ENCODE measurements at places on chromosomes 12 and 14. TPM values are rescaled to one million over a fixed set of nuclear protein-coding genes. Genes with fewer than 3 reads are reported as not detected.

DNA sequence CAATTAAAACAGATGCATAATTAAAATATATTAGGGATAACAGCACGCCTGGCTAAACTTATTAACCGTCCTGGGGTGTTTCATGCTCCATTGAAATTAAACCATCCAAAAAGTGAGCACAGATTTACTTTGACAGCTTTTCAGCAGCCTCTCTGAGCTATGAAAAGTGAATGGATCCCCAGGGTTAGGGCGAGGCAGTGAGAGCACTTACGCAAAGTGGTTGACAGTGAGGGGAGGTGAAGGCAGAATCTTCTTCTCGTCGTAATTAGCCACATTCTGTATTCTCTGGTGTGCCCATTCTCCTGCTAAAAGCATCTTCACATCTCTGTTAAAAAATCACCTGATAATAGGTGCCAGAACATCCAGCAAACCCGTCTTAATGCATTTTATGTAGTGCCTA, 1.9 kb downstream of the TMTC2 start:
- DNase-seq = no peak

- DNase-seq = no peak
These were observed 19.4 kb downstream of the RAP1B start for GRCh38 chr12:68630050-68630449.

DNA sequence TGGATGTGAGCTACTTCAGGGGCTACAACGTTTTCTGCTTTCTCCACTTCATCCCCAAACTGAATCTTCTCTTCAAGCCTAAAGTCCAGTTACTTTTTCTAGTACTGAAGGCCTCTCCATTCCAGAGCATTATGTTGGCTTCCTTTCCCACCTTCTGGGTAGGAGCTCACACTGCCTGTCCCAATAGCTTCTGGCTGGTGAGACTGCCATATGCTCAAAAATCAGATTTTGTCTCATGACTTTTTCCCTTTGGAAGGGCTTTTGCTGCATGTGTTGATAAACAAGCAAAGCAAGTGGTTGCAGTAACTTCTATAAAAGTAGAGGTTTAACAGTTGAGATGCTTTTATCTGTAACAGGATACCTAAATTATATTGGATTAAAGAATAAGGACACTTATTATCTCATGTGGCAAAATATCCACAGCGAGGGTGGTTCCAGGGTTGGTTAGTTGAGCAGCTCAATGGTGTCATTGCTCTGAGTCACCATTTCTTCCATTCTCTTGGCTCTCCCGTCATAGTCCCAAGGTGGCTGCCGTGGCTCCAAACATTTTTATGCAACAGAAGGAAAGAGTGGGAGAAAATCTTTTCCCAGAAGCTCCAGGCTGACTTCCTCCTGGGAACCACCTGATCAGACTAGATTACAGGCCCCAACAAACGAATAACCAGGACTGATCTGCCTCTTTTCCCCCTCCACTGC, 15.1 kb upstream of the PPFIBP1 start:
- no peak for DNase-seq

- DNase-seq = no peak
These were observed 753 bp downstream of the CSRNP2 start for GRCh38 chr12:51082561-51083125.

GRCh38 chr12:112844814-112845565, 53.4 kb downstream of the RPH3A start:
- no peak for DNase-seq

GRCh38 chr12:56677680-56678079, 10.4 kb downstream of the PTGES3 start:
- DNase-seq = no peak

DNA sequence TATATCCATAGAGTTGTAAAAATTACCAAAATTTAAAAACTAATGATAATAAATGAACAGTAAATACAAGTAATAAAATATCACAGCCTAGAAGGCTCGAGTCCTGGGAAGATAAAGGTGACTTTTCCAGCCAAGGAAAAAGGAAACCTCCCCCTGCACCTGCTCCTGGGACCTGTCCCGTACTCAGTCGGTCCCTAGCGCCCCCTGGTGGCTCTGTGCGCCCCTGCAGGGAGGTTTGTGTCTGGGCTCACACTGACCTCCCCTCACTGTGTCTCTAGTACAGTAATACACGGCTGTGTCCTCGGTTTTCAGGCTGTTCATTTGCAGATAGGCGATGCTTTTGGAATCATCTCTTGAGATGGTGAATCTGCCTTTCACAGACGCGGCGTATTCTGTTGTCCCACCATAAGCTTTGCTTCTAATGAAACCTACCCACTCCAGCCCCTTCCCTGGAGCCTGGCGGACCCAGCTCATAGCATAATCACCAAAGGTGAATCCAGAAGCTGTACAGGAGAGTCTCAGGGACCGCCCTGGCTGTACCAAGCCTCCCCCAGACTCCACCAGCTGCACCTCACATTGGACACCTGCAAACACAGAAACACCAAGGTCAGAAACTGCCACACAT, 1030.4 kb downstream of the TMEM121 start:
- no peak for DNase-seq

- DNase-seq = no peak
These were observed 609.1 kb downstream of the SOX5 start for GRCh38 chr12:23340351-23340750.

GRCh38 chr14:61033054-61033453, 52.0 kb downstream of the SLC38A6 start:
- no peak for DNase-seq

DNA sequence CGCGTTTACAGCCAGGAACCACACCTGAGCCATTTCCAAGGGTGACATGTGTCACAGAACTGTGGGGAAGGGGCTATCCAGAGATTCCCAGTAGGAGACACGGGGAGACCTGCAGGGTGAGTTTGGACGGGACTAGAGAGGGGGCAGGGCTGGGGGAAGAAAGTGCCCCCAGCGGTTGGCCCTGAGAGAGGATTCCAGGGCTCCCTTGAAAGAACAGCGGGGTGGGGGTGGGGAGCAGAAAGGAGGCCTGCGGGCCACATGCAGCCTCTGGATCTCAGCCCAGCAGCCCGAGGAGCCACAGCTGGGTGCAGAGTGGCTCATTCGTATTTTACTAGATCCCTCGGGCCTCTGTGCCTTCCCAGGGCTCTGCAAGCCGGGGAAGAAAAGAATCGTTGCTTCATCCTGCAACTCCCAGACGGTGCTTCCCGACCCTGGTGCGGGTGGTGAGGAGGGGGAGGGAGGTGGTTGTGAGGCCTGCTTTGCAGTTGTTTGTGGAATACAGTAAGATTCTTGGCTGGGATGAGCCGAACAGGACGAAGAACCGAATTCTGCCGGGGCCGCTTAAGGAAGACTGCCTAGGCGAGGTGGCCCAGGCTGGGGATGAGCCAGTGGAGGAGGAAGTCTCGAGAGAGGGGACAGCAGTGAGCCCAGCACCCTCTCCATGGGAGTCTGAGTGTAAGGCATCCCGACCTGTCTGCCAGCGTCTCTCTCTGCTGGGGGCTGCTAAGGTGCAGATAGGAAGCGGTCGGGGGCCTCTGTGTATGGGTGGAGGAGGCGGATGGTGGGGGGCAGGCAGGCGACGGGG, 36.1 kb upstream of the ANKRD9 start:
- no peak for DNase-seq

- DNase-seq = no peak
These were observed 458.9 kb upstream of the PDE3A start for GRCh38 chr12:19909418-19909817.

DNA sequence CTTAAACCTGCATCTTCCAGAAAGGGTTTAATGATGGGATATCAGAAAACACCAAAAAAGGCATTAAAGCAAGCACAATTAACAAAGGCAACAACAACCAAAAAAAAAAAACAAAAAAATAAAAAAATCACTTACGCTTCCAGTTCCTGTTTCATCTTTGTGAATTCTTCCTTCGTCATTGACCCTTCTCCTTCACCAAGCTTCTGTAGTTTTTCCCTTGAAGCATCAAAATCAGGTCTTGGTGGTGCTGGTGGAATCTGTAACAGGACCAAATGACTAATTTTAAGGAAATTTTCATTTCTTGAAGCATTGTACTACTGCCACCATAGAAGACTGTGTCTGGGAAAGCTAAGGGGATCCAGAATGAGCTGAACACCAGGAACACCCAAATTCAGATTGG, 24.5 kb downstream of the SNX6 start:
- DNase-seq = no peak

- no peak for DNase-seq
These were observed 59.5 kb downstream of the GALNT4 start for GRCh38 chr12:89464974-89465592.

- DNase-seq = no peak
These were observed 57.5 kb downstream of the PLEKHA5 start for GRCh38 chr12:19186722-19187661.

- no peak for DNase-seq
These were observed 34.0 kb upstream of the HECTD1 start for GRCh38 chr14:31241450-31242114.

- DNase-seq = no peak
These were observed 910 bp upstream of the SRP54 start for GRCh38 chr14:34981743-34982420.

DNA sequence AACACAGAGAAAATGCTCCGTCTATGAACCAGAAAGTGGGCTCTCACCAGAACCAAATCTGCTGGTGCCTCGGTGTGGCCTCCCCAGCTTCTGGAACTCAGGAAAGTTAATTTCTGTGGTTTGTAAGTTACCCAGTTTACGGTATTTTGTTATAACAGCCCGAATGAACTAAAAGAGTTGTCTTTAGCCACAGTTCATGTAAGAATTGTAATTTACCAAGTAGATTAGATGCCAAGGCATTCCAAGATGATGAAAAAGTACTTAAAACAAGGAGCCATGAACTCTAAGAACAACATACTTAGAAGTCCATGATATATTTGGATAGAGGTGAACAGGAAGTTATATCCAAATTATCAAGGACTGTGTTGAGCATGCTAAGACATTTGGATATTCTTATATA, 259.9 kb upstream of the GARIN6 start:
- DNase-seq = no peak

DNA sequence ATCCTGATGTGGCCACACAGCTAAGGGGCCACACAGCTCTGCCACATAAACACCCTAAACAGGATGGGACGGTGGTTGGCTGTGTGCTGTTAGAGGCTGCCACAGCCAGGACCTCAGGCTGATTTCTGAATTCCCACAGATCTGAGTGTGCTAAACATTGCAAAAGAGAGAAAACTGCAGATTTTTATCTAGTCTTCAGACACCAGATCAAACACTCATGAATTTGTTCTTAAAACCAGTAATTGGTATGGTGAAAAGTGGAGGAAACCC, 190.7 kb downstream of the MON2 start:
- no peak for DNase-seq

GRCh38 chr12:67067453-67068203, 201.5 kb upstream of the CAND1 start:
- no peak for DNase-seq

DNA sequence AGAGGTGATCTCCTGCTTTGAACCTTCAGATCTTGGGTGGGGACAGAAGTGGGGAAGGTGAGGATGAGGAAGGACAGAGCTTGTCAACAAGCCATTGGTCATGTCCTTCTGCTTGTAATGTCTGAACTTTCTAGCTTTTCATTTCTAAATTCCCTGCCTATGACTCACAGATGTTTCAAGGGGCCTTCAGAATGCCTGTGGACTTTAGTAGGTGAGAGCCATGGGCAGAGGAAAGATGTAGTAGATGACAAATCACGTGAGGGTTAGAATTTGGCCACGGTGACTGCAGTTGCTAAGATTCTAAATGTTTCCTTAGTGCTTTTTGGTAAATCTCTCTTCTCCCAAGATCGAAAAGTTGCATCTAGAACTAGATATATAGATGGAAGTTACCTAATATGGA, 18.7 kb upstream of the CREBL2 start:
- DNase-seq = peak; percentile 34

- DNase-seq = no peak
These were observed 250.4 kb downstream of the SOX5 start for GRCh38 chr12:23699031-23699430.

- DNase-seq = no peak
These were observed 176.9 kb downstream of the MON2 start for GRCh38 chr12:62643486-62643885.

DNA sequence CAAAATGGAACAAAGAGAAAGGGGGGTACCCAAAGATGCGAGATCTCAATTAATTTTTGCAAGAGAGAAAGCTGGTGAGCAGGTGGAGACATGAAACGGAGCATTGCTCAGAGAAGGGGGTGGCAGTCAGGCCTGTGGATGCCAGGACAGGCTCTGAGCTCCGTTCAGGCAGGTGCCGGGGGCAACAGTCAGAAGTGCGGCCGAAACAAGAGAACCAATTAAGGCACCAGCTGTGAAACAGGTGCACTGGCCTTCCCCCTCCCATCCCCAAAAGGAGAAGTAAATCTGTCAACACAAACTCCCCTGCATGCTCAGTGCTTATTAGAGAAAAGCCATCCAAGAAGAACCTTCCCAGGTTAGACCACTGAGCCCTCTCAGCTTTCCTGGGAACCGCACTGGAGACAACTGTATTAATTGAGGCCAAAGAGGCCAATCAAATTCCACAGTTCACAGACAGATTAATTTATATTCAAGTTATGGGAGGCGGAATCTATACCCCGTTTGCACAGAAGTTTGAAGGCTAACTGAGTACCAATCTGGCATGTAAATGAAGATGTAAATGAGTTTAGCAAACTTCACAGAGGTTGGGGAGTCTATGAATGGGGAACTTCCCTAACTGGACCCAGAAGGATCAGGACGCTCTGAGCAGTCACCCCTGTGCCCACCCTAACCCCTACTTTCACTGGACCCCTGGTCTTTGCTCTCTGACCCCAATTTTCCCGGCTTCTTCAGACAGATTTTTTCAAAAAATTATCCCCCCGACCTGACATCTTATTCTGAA, 20.9 kb downstream of the OAS2 start:
- DNase-seq = no peak

DNA sequence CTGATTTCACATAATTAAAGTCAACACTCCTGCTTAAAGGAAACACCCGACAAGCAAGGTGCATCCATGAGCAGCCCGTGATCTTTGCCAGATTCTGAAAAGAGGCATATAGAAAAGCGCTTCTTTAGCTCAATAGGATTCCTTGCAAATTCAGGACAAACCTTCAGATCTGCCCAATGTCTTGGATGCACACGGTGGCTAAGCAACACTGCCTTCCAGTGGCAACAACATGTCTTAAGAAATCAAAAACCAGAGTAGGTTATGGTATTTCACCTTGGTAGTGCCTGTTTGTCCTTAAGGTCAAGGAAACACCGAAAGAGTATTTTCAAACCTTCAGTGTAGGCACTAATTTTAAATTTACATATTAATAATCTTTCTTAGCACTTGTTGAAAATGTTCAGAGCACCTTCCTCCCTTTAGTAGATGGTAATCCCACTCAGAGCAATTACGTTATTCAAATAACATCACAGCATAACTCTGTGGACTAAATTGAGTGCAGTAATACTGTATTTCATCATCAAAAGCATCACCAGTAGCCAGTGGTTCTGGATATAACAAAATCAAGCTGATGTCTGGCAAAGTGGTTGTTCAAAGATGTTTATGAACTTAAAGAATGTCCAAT, 58.0 kb upstream of the CDKN3 start:
- DNase-seq = no peak

- peak; percentile 82 for DNase-seq
These were observed 60.2 kb upstream of the ACTN1 start for GRCh38 chr14:69039288-69039628.

IKBIP gene
- total RNA-seq = 28.5 TPM

C12orf54 gene
- total RNA-seq = not detected

AQP6 gene
- total RNA-seq = not detected

PROX2 gene
- not detected for total RNA-seq

PTPRO gene
- total RNA-seq = 3.7 TPM

ACSM4 gene
- total RNA-seq = not detected

SUOX gene
- 12.0 TPM for total RNA-seq

MANSC4 gene
- total RNA-seq = not detected

IPO4 gene
- 67.2 TPM for total RNA-seq

MGST1 gene
- 9.0 TPM for total RNA-seq

All from kidney epithelial cell (primary cell).